ENCODE measurements at places on chromosomes 1 and 21.

DNA sequence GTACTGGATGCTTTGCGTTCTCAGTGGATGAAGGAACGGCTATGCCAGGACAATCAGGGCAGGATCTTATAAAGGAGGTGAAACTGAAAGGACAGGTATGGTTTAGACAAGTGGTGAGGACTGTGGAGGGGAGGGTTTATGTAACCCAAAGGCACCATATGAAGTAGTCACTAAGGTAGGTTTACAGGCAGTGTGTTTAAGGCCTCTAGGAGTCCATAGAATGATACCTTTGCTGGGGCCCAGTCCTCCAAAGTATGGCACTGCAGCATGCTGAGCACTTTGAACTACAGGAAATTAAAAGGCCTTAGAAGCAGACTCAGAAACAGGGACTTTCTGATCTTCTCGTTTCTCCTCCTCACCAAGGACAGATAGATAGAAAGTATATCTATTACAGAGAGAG, 304.7 kb upstream of the USP25 start:
- DNase-seq: no peak

DNA sequence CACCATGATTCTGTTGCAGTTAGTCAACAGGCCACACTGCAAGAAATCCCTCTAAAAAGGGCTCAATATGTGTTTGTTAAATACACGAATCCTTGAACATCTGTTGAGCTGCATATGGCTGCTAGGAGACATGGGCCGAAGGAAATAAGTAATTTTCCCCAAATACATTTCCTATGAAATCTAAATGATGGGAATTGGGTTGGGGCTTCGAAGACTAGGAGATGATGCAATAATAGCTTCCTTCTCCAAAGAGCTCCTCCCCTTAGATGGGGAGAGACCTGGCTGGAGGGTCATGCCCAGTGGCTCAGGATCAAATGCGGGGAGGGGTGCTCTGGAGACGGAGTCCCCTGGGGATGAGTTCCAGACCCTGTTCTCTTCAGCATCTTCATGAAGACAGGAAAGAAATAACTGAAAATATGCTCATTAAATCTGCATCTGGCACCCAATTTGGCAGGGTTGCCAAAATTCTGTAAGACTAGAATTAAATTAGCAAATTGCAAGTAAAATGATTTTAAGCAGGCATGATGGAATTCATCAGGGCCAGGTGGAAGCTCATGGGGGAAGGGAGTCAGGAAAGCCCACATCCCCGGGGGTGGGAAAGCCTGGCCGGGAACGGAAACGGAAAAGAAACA, 165.0 kb upstream of the EDN2 start:
- DNase-seq: no peak

GRCh38 chr1:5225707-5226704, 571.6 kb downstream of the AJAP1 start:
- no peak for DNase-seq

DNA sequence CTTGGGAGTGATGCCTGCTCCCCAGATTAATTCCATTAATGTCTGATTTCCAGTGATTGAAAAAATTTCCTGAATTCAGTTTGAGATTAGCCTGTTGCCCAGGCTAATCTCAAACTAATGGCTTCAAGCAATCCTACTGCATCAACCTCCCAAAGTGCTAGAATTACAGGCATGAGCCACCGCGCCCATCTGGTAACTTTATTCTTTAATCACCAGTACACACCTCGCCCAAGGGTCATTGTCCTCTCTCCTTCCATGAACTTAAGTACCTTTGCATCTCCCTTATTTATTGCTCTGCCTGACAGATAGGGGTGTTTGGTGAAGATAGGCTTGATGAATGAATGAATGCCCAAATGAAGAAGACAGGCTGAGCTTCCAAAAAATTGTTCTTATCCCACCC, 366.5 kb downstream of the SIPA1L2 start:
- DNase-seq: no peak
